ENCODE measurements at places on chromosomes 2 and 18. TPM values are rescaled to one million over a fixed set of nuclear protein-coding genes. Genes with fewer than 3 reads are reported as not detected.

- DNase-seq = no peak
Measured at GRCh38 chr2:67616749-67617148, 219.6 kb downstream of the ETAA1 start.

GRCh38 chr2:28311660-28312249 is 80.9 kb upstream of the FOSL2 start:
- DNase-seq = no peak

- no peak for DNase-seq
Measured at GRCh38 chr2:223043164-223043941, 8.6 kb upstream of the KCNE4 start.

- no peak for DNase-seq
Measured at GRCh38 chr18:10370716-10371115, 83.7 kb upstream of the APCDD1 start.

Gene BZW1
- 109 TPM for total RNA-seq

DNA sequence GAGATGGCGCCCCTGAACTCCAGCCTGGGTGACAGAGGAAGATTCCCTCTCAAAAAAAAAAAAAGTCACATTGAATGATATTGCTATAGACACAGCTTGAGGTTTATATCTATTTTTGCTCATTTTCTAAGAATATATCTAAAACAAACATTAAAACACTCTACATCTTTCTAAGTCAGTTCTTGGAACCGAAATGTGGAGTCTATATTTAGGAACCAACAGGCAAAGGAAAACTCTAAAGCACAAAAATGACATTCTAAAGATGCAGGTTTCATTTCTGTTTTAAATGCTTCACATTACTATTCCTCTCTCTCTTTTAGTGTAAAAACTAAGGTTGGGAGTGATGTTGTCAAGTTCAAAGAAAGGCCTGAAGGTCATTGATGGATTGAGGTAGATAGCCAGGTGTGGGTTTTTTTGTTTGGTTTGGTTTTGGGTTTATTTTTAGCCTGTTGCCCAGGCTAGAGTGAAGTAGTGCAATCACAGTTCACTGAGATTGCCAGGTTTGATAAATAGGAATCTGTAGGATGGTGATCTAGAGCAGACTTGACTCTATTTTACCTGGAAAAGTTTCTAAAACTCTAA is 194.0 kb upstream of the RBBP8 start:
- DNase-seq = no peak

- DNase-seq = no peak
Measured at GRCh38 chr2:57880967-57881366, 165.6 kb upstream of the VRK2 start.

Gene NPPC
- total RNA-seq = 0.71 TPM

Gene CGREF1
- 4.1 TPM for total RNA-seq

DNA sequence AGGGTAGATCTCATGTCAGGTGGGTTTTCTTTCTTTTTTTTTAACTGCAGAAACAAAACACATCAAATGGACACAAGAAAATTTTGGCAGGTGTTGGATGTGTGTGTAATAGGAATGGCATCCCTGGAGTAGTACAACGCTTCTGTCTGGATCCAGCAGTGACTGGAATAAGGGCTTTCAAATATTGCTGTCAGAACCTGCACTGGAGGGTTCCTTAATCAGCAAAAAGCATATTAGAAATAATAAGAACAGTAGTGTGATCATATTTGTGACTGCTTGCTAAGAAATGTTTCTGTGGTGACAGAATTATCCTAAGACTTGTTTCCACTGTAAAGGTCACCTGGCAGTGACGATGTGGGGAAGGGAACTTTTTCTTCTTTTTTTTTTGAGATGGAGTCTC is 30.8 kb downstream of the CREG2 start:
- no peak for DNase-seq

GRCh38 chr2:113158884-113159553 is 14.8 kb upstream of the PSD4 start:
- no peak for DNase-seq

DNA sequence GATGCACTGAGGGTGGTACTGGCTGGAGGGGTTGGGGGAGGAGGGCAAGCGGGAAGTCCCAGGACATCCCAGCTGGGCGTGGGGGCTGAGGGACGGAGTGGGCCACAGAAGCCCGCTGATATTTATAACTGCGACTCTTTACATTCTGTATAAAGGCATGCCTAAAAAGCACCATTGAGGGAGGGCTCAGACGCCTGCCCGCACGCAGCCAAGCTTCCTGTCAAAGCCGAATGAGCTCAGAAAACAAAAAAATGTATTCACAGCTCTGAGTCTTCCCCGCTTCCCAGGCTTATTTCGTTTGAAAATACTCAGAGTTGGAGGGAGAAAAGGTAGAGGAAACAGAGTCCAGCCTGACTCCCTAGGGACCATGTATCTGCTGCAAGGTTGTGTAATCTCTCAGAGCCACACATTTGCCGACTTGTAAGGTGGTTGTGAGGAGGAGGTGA is 170.1 kb upstream of the HAAO start:
- DNase-seq = no peak

Gene SCYGR4
- not detected for total RNA-seq

GRCh38 chr2:110103061-110103961 is 12.3 kb downstream of the MALL start:
- DNase-seq = no peak

DNA sequence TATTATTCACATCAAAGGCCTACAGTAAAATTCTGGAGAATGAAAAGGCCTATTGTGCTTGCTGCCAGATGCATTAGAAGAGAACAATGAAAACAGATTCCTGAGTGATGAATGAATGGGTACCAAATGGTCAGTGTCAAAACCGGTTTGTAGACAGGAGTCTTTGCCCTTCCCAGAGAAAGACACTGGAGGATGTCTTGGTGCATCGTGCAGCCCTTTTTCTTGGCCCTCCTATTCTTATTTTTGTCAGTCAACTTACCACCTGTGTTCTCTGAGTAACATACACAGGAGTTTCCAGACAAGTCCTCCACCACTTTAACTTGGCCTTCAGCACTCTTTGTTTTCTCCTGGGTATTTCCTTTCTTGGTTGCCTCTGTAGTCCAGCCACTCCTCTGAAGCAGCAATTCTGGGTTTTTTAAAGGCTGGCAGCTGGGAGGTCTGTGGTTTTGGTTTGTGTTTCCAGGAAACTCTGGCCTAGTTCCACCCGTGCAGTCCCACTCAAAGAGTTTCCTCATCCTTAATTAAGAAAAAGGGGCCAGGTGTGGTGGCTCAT is 29.4 kb downstream of the PSTPIP2 start:
- DNase-seq = no peak

GRCh38 chr2:66239655-66240054 is 195.3 kb upstream of the MEIS1 start:
- peak; percentile 69 for DNase-seq

DNA sequence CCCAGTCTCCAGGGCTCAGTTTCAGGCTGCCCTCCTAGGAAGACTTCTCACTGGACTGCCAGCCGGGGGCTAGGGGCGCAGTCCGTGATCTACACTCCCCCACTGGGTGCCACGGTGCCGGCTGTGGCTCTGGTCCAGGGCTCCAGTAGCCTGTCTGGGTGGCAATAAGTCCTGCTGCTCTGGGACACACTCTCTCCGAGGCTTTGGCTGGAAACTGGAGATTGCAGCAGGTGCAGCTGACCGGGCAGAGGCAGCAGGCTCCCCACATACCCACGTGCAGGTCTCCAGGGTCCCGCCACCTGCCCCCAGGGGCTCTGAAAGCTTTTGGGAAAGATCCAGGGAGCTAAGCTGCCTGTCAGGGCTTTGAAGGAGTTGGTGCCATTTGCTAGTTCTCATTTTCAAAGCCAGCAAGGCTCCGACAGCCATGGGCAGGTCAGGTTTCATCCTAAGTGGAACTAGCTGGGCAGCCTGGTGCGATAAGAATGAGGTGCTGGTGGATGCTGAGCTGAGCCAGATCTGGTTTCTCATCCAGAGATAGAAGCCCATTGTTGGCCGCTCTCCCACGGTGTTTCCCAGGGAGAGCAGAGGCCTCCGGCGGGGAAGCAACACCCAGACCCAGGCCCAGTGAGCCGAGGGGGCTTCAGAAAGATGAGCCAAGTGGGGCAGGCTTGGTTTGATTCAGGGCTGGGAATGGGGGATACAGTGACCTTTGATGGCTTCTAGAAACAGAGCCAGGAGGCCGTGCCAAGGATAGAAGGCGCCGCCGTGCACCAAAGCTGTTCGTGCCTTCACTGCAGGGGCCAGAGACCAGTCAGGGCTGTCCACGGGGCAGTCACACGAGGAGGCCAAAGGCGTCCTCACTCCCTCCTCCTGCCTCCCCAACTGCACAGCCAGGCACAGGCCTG is 141.7 kb upstream of the GPC1 start:
- no peak for DNase-seq

- DNase-seq = no peak
Measured at GRCh38 chr2:69517410-69517809, 80.2 kb upstream of the NFU1 start.

GRCh38 chr2:96083064-96083939 is 33.1 kb downstream of the ADRA2B start:
- peak; percentile 73 for DNase-seq

Measured in psoas muscle (tissue), 8 donors.